Ovary (tissue), 10 donors: ENCODE measurements at places on chromosomes 7 and 10. TPM values are rescaled to one million over a fixed set of nuclear protein-coding genes. Genes with fewer than 3 reads are reported as not detected.

The CHST15 gene
- 67.1 TPM for total RNA-seq

DNA sequence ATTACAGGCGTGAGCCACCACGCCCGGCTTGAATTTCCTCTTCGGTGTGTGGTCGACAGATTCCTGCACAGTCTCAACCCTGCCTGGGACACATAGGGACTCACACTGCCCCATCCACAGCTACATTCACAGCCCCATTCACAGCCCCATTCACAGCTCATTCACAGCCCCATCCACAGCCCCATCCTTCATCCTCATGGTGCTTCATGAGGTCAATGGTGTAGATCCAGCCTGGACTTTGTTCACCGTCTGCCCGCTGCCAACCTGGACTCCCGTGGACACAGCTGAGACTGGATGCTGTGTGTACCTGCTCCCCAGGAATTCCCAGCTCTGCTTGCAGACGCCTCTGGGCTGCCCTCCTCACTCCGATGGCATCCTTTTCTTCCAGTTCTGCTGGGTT, 5.2 kb downstream of the IDI2 start:
- no peak for DNase-seq
- H3K4me3 ChIP-seq, result no peak overlapping the region
- no peaks in the 10 kb centered on the region for H3K27me3 ChIP-seq

DNA sequence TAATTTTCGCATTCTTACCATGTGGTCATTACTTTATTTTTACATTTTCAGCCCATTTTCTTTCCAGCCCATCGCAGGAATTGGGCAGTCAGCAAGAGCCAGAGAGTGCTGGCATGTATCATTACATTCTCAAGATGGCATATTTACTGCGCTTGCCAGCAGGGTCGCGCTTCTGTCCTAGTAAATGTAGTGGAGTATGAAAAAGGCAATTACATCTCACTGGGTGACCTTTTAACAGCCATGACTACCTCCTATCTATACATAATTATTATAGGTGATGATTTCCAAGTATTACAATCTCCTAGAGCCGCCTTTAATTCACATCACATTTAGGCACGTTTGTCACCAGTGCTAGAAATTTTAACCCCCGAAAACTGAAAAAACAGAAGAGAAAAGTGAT, 433.7 kb upstream of the MGMT start:
- no peaks in the 10 kb centered on the region for H3K4me1 ChIP-seq
- DNase-seq, result no peak
- H3K27me3 ChIP-seq, result no peaks in the 10 kb centered on the region
- H3K27ac ChIP-seq, result no peak overlapping the region

DNA sequence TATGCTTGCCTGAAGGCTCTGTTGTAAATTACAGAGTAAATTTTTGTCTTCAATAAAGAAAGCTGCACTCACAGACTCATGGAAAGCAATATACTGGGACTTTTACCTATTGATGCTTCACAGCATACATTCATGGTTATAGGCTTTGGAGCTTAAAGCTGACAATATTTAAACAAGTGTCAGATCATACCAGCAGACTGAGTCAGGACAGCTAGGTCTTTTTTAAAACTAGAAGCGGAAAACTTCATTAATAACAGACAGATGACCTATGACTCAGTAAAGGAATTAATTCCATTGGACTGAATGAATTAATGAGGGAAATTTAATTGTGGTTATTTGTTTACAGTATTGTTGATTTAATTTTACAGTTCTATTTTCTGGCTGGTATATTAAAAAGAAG, 165.8 kb upstream of the DGKB start:
- DNase-seq, result no peak
- no peak overlapping the region for H3K4me3 ChIP-seq
- no peaks in the 10 kb centered on the region for H3K4me1 ChIP-seq

DNA sequence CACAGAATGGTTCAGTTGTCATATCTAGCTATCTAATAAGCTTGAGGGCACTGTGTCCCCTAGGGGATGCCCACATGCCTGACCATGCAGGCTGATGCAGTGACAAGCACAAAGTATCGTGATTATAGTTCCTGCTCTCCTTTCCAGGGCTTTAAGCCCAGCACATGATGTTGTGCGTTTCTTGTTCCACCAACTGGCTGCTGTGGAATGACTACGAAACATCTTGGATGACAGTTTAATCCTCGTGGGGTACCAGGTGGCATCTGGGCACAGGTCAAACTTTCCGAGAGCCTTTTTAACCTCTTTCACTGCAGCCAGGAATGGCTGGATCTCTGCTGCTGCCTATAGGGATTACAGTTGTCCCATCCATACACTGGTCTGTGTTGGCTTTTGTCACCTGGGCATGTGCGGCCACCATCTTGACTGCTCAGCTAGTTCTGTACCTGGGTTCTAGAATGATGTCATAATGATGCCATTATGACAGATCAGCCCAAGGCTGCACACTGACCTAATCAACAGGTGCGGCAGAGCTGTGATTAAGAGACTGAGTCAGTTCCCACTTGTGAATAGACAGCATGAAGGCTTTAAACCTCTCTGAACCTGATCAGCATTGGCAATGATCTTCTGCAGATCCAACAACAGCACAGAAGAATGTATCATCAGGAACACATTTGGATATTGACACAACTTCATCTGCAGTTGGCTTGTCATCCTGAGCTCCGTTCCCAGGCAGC, 144.1 kb downstream of the DLG5 start:
- H3K27me3 ChIP-seq, result peaks cover 2% of the 10 kb centered on the region
- no peaks in the 10 kb centered on the region for H3K36me3 ChIP-seq
- H3K27ac ChIP-seq, result no peak overlapping the region
- H3K4me1 ChIP-seq, result no peaks in the 10 kb centered on the region
- no peak overlapping the region for H3K4me3 ChIP-seq

DNA sequence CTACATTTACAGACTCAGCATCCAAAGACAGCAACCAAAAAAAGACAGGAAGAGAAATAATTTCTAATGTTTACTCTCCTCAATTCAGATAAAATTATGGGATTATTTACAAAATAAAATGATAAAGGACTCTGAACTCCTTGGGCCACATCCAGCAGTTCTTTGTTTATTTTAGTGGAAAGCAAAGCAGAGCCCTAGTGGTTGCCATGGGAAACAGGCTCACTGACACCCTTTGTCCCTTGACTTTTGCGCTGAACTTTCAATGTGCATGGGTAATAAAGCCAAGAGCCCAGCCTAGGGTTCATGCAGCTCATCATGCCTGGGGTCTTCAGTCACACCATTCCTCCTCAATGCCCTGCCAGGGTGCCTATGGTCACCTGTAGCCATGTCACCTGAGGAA, 442.6 kb upstream of the IGFBP3 start:
- DNase-seq, result no peak
- no peak overlapping the region for H3K4me3 ChIP-seq
- H3K27me3 ChIP-seq, result no peaks in the 10 kb centered on the region
- peaks cover 5% of the 10 kb centered on the region for H3K4me1 ChIP-seq
- H3K27ac ChIP-seq, result no peak overlapping the region
